ENCODE measurements at places on chromosomes 4 and X.

DNA sequence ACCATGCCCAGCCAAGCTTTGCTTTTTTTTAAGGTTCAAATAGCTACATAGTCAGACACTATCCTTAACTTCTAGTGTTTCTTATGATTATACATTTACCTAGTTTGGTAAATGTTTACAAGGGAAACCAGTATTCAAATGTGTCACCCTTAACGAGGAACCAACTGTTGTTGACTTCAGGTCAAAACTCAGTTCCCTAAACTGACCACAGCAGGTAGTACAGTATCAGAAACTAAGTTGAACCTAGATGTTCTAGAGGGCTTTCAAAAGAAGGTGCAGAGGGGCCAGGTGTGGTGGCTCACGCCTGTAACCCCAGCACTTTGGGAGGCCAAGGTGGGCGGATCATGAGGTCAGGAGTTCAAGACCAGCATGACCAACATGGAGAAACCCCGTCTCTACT lies 11.3 kb downstream of the GPC4 start:
- no peak for DNase-seq

- no peak for DNase-seq
These were observed 362.4 kb upstream of the HTR2C start for GRCh38 chrX:114221445-114221844.

DNA sequence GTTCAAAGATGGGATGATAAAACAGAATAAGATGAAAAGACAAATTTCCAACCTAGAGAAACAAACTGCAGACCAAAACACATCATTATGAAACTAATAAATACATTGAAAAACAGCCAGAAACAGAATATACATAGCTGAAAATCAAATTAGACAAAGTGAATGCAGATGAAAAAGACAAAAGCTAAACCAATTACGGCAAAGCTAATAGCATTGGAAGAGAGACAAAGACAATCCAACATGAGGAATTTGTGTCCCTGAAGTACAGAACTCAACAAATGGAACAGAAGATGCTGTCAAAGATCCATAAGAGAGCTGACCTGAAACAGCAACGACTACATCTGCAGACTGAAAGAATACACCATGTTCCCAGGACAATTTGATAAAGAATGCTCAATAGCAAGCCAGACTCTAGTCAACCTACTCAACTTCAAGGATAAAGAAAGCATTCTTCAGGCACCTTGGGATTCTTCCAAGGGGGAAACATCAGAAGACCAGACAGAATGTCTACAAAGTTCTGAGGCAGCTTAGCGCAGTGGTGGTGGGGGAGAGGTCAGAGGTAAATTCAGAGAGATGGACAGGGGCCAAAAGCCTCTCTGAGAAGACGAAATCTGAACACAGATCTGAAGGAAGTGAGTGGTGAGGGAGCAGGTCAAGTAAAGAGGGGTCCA lies 27.4 kb upstream of the IRAK1 start:
- no peak for DNase-seq

DNA sequence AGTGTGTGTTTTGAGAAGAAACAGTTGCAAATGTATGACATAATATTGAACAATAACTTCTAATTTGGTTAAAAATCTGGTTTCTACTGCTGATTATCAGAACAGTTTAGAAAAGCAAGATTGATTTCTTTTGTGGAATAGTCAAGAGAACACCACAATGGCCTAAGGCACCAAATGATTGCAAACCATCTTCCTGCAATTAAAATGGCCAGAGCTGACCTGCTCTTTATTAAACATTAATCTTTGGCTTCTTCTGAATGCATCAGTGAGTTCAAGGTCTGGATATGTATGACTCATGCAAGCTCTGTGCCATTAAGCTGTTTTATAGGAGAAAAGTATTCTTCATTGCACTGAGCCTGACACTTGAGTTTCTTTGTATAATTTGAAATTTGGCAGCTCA lies 107.8 kb upstream of the PDHA2 start:
- DNase-seq: no peak

- DNase-seq: no peak
These were observed 150.2 kb downstream of the SHROOM3 start for GRCh38 chr4:76585272-76585671.

GRCh38 chr4:6682862-6683590 lies 10.7 kb upstream of the S100P start:
- no peak for DNase-seq

DNA sequence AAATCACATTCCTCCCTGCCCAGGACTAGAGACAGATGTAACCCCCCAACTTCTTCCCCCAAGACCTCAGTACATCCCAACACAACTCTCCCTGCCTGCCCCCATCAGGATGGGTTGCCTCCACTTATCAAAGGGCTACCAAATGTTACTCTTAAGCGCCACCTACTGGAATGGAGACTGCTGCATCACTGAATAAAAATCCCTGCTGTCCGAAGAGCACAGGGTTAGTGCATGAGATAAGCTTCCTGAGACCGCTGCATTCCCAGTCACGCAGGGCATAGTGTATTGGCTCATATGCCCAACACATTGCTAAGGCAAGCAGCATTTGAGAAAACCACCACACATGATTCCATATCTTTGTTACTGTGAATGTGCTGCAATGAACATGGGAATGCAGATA lies 544.5 kb downstream of the PPP4R3C start:
- no peak for DNase-seq

DNA sequence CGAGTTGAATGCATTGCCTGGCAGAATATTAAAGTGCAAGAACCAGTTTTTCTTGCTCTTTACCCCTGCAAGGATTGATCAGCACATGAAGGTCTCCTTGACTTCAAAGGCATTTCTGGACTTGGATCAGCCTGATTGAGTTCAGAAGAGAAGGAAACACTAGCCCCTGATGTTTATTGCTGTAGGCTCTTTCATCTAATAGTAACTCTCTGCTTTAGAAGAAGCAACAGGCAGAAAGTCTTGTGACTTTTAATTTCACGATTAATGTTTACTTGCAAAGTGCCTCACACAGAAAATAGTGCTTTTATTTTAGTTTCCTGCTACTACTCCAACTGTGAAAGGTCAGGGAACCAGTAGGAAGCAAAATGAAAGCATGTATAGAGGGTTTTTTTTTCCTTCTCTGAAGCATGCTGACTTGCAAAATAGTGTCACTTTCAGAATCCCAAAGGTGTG lies 69.1 kb downstream of the PCDH7 start:
- no peak for DNase-seq

DNA sequence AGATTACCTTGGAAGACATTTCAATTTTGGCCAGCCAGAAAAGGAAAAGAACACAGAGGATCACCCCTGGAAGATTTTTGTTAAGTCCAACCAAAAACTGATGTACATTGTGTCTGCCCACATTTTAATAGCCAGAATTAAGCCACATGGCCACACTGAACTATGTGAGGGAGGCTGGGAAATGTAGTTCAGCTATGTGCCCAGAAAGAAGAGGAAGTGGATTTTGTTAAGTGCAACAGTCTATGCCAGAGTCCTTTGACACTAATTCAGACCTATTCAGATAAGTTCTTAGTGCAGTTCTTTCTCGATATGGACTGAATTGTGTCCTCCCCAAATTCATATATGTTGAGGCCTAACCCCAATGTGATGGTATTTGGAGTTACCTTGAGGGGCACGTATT lies 18.4 kb downstream of the PRPS1 start:
- DNase-seq: no peak

- no peak for DNase-seq
These were observed 106.2 kb downstream of the CCNG2 start for GRCh38 chr4:77263247-77263646.

- DNase-seq: no peak
These were observed 38.1 kb upstream of the GK2 start for GRCh38 chr4:79446145-79446544.

DNA sequence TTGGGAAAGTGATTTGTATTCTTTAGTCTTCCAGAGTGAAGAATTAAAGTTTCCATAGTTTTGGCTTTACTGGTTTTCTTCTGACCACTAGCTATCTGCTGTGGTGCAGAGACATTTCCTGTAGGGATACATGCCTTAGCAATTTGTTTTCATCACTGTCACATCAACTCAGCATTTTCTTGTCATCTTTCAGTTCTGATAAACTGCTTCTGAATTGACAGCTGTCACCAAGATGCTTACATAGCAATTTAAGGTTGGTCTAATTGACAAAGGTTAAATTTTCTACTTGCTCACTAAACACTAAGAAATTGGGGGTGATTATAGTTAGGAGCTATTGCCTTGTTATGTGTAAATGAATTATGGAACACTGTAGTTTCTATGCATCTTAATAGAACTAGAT lies 232.5 kb downstream of the TEX13A start:
- no peak for DNase-seq

DNA sequence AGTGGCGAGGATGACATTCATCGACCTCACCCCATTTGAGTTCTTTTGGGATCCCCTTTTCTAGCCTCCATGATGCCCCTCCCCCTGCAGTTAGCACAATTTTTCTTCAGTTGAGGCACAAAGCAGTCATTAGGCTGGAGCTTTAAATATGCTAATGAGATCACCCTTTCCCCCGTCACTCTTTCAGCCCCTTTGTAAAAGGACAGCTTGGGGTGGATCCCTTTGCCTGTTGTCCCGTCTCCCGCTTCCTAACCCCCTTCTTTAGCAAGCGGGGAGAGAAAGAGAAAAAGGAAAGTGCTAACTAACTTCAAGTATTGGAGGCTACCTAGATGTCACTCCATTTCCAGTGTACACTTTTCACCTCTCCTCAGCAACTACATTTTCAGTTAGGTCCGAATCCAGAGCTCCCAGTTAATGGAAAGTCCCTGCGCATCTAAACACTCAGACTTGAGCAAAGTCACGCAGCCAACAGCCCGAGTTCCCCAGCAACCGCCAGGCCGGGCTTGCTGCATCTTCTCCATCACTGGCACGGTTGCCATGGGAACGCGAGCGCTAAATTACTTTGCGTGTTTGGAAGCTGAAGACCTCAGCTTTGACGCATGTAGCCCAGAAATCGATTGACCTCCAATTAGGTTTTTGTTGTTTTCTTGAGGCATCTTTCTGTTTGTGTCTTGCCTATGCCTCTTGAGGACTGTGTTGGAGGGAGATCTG lies 76.8 kb downstream of the RTL5 start:
- DNase-seq: peak; percentile 29

DNA sequence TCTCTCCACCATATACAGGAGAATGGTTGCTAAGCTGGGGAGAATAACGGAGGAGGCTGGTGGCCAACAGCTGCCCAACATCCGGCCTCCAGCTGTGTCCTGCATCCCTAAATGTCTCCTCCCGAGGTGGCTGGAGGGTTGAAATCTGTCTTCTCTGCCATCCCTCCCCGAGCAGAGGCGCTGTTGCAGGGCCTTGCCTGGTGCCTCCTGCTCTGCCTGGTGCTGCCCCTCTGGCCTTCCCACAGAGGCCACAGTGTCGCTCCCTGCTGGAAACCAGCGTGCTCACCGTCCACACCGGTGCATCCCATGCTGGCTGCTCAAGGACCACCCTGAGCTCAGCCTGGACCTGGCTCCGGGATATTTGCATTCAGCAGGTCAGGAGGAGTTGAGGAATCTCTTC lies 115.2 kb downstream of the ENPP6 start:
- no peak for DNase-seq

GRCh38 chr4:150680651-150681050 lies 98.7 kb downstream of the MAB21L2 start:
- no peak for DNase-seq

GRCh38 chr4:114654592-114654991 lies 56.0 kb downstream of the UGT8 start:
- no peak for DNase-seq

GRCh38 chrX:25721564-25721963 lies 416.6 kb upstream of the MAGEB18 start:
- DNase-seq: no peak

GRCh38 chrX:38672646-38673045 lies 111.3 kb downstream of the TSPAN7 start:
- no peak for DNase-seq

GRCh38 chr4:186096681-186097165 lies 7.8 kb upstream of the FAM149A start:
- DNase-seq: no peak

- no peak for DNase-seq
These were observed 241.1 kb upstream of the PPP1R2C start for GRCh38 chrX:43019021-43019420.

GRCh38 chr4:126593626-126594025 lies 1039.1 kb upstream of the INTU start:
- no peak for DNase-seq

GRCh38 chr4:112321776-112322684 lies 24.9 kb downstream of the ALPK1 start:
- DNase-seq: peak; percentile 60

GRCh38 chr4:185096032-185096653 lies 46.9 kb upstream of the SLC25A4 start:
- DNase-seq: no peak

DNA sequence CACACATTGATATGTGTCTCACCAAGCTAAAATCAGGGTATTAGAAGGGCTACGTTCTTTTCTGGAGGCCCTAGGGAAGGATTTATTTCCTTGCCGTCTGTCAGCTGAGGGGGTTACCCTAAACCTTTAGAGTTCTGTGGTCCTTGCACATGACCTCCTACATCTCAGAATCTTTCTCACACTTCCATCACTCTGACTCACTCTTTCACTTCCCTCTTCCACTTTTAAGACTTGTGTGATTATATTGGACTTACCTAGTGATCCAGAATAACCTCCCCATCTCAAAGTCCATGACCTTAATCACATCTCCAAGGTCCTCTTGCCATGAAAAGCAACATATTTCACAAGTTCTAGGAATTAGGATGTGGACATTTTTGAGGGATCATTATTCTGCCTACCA lies 53.6 kb upstream of the FUNDC1 start:
- DNase-seq: no peak

DNA sequence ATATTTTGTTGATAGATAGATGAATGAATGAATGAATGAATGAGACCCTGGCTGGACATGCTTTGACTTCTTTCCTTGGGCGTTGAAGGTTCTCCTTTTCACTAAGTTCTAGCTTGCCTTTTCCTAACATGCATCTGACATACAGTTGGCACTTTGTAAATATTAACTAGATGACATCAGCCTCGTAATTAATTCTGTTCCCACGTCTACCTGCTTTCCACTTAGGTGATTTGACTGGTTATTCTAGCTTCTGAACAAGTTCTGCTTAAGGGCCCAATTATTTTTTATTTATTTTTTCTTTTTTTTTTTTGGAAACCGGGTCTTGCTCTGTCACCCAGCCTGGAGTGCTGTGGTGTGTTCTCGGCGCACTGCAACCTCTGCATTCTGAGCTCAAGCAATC lies 13.9 kb upstream of the RASL11B start:
- DNase-seq: no peak

DNA sequence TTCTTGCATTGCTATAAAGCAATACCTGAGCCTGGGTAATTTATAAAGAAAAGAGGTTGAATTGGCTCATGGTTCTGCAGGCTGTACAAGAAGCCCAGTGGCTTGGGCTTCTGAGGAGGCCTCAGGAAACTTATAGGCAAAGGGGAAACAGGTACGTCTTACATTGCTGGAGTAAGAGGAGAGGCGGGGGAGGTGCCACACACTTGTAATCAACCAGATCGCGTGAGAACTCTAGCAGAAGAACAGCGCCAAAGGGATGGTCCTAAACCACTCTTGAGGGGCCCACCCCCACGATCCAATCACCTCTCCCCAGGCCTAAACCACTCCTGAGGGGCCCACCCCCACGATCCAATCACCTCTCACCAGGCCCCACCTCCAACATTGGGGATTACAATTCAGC lies 50.6 kb upstream of the SHOX start:
- DNase-seq: no peak

- peak; percentile 48 for DNase-seq
These were observed 100.5 kb upstream of the TBC1D9 start for GRCh38 chr4:140856621-140857062.

All from ureter (tissue), 1 donor.